ENCODE measurements at places on chromosomes 12 and 14.

DNA sequence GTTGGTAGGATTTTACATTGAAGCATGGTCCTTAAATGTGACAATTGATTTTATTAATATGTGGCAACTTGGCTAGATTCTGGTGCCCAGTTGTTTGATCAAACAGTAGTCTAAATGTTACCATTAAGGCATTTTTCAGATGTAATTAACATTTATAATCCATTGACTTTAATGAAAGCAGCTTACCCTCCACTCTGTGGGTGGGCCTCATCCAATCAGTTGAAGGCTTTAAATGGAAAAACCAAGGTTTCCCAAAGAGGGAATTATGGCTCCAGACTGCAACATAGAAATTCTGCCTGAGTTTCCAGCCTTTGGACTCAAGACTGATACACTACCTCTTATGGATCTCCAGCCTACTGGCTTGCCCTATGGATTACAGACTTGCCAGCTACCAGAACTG, 1153.2 kb downstream of the BCL11B start:
- DNase-seq: no peak

- no peak for DNase-seq
These were observed 54.6 kb downstream of the KCNK13 start for GRCh38 chr14:90116444-90116843.

- DNase-seq: no peak
These were observed 62.2 kb downstream of the PAPOLA start for GRCh38 chr14:96564389-96564788.

- no peak for DNase-seq
These were observed 49.2 kb upstream of the PNMA1 start for GRCh38 chr14:73763396-73763795.

- DNase-seq: no peak
These were observed 865 bp downstream of the RGS6 start for GRCh38 chr14:71933001-71933587.

- DNase-seq: no peak
These were observed 117.2 kb downstream of the NUAK1 start for GRCh38 chr12:106021516-106021915.

- DNase-seq: no peak
These were observed 13.6 kb downstream of the PIWIL1 start for GRCh38 chr12:130351326-130351725.

DNA sequence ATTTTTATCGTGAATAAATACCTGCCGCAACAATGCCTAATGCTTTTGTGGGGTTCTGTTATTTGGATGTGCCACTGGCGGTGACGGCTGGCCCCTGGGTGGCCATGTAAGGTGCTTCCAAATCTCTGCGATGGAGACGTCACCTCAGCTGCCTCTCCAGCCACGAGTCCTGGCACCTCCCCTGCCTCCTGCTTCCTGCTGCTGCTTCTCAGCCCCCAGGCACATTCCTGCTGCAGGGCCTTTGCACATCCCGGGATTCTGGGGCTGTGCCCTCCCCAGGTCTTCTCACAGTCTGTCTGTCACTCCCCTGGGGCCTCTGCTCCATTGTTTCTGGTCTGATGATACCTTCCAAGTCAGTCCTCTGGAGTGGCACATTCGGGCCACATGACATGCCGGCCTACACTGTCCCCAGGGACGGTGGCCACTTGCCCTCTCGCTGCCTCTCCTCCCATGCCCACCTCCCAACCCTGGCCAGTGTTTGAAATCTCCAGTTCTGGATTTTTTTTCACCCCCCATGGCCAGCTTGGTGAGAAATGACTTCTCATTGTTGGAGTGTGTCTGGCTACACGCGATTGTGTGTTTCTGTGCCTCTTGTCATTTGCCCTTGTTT, 151.8 kb downstream of the KIF26A start:
- DNase-seq: no peak

- DNase-seq: no peak
These were observed 123.6 kb downstream of the TSPAN9 start for GRCh38 chr12:3200814-3201233.

GRCh38 chr12:85006206-85006605, 29.9 kb downstream of the TSPAN19 start:
- no peak for DNase-seq

GRCh38 chr12:116053479-116054200, 223.9 kb downstream of the MED13L start:
- DNase-seq: no peak

DNA sequence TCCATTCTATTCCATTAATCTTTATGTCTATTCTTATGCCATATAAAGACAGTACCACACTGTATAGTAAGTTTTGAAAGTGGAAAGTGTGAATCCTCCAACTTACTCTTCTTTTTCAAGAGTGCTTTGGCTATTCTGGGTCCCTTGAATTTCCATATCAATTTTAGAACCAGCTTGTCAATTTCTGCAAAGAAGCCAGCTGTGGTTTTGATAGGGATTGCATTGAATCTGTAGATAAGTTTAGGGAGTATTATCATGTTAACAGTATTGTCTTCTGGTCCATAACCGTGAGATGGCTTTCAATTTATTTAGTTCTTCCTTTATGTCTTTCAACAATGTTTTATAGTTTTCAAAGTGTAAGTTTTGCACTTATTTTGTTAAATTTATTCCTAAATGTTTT, 34.2 kb upstream of the GCH1 start:
- no peak for DNase-seq

DNA sequence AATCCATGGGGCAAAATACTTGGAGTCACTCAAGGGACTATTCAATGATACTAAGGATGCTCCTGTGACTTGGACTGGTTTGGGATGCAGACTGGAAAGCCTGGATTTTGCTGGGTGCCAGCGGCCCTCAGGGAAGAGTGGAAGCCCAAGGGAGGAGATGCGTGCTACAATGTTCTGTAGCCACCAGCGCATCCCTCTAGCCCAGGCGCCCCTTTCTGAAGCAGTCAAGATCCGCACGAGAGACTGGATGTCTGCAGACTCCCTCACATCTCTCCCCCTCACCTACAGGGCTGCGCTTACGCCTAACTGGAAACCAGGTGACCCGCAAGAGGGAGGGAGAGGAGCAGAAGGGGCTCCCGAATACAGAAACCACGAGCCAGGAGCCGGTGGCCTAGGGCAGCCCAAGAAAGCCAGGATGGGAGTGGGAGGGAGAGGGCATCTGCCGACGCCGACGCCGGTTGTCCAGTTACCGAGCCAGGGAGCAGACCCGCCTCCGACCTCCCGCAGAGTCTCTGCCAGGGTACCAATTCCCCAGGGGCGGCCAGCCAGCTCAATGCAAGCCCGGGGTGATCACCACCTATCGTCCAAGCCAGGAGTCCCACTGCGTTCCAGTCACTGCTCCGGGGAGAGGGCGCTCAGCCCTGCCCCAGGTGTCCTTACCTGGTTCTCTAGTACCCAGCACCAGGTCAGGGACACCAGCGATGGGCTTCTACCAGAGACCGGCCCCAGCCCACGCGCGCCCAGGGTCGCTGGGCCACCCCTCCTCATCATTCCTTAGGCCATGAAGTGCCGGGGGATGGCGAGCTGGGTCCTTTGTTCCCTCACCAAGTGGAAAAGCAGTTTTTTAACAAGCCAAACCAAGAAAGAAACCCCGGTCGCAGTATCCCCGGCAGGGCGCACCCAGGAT, 1.2 kb downstream of the NTN4 start:
- no peak for DNase-seq

- no peak for DNase-seq
These were observed 295.2 kb downstream of the CACNA1C start for GRCh38 chr12:2347844-2348481.

DNA sequence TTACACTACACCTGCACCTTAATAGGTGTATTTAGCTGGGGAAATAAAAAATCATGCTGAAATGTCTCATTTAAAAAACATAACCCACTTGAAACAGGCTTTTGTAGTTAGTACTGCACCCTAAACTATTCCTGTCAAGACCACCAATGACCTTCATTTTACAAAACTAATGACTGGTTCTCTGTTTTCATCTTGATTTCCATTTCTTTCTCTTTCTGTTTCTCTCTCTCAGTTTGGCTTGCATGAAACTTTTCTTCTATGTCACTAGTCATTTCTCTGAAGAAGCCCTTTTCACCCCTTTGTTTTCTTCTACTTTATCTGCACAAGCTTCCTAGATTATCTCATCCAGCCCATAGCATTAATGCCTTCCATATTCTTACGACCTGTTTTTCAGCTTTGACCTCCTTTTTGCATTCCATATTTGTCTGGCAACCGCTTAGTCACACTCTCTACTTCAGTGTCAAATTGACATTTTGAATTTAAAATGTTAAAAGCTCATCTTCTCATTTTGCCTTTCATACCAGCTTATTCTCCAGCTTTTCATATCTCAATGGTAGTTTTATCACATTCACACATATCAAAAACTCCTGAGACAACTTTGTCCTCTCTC, 32.7 kb upstream of the KLRF1 start:
- no peak for DNase-seq

GRCh38 chr12:117105902-117106301, 6.7 kb upstream of the TESC start:
- DNase-seq: no peak

DNA sequence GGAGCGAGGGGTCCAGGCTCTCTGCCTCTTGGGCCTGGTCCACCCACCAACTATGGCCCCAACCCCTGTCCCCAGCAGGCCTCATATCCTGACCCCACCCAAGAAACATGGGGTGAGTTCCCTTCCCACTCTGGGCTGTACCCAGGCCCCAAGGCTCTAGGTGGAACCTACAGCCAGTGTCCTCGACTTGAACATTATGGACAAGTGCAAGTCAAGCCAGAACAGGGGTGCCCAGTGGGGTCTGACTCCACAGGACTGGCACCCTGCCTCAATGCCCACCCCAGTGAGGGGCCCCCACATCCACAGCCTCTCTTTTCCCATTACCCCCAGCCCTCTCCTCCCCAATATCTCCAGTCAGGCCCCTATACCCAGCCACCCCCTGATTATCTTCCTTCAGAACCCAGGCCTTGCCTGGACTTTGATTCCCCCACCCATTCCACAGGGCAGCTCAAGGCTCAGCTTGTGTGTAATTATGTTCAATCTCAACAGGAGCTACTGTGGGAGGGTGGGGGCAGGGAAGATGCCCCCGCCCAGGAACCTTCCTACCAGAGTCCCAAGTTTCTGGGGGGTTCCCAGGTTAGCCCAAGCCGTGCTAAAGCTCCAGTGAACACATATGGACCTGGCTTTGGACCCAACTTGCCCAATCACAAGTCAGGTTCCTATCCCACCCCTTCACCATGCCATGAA, 8.6 kb downstream of the ARHGAP9 start:
- no peak for DNase-seq

GRCh38 chr12:105852496-105852895, 286.3 kb downstream of the NUAK1 start:
- no peak for DNase-seq

DNA sequence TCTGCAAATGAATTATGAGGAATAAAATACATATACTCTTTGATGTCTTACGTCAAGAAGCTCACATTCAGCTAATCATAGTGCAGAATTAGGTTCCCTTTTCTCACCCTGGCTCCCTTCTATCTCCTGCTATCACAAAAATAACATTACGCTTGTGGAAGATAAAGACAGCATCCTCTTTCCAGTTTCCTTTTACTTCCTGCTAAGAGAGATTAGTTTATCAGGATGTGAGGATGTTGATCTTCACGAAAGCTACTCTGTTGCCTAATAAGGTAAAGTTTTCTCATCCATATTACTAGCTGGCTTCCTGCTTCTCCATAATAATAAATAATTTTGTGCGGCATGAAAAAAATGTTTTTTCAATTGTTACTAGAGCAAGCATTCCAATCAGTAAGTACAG, 217.7 kb upstream of the DCN start:
- no peak for DNase-seq

DNA sequence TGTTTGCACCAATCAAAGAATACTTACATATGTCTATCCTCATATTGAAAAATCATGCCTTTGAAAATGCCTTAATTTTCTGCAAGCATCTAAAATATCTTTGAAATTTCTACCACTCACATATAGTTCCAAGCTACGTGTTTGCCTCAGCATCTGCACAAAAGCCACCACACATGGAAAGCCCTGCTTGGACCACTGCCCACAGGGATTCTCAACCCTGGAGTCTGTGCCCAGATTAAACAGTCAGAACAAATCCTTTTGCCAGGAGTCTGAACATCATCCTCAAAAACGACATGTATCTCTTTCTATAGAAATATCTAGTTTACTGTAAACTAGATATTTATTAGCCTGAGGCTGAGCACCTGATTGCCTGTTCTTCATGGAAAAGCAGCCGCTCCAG, 32.6 kb downstream of the ARMH4 start:
- DNase-seq: no peak

DNA sequence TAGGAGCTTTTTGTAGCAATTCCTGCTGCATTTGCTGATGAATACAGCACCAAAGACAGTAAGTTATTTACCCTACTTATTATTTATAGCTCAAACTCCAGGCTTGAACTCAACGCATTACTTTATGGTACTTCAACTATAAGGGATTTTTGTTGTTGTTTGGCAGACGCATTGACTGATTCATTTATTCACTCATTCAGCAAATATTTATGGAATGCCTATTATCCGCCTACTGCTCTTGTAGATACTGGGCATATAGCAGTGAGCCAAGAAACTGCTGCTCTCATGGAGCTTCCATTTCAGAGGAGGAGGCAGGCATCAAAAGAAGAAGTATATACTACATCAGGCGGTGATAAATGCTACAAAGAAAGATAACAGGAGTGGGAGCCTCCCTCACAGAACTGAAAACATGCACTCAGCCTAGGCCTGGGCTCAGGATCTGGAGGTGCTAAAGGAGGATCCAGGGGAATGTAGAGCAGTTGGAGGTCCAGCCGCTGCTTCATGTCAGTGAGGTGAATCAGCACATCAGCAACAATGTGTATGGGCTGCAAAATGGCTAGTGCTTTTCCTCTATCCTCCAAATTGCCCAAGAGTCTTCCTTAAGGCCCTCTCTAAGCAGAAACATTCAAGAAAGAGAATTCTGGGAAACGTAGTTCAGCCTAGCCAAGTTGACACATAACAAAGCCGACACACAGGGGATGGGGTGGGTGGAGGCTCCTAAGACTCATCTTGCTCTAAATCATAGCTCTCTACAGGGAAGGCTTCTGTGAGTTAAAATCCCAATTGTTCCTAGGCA, 157.5 kb downstream of the NRXN3 start:
- no peak for DNase-seq

DNA sequence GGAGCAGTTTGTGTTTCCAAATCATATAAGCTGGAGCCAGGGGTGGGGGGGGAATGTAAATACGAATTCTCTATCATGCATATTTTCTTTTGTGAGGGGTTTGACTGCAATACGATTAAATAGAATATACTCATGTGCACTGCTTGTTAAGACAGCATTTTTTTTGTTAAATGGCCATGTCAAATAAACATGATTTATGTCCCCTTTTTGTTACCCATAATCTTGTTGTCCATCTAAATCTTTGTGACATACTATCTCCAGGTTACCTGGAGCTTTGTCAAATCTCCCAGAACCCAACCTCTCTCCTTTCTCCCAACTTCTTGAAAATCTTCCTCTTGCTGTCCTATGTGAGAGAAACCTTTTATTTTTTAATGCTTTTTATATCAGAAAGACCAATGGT, 233.1 kb downstream of the SLC25A21 start:
- no peak for DNase-seq

GRCh38 chr12:62533087-62533754, 66.6 kb downstream of the MON2 start:
- no peak for DNase-seq

DNA sequence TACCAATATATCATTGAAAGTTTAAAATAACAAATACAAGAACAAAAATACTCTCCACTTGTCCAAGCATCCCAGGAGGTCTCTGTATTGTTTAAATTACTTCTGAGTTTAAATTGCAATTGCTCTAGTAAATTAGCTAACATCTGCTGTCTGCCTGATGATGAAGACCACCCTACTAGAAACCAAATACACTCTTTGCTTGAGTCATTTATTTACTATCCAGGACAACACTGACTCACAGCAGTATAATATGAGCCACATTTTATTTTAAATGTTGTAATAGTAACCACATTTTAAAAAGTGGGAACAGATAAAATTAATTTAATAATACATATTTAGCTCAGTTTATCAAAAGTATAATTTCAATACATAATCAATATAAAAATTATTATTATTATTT, 62.9 kb upstream of the EEA1 start:
- no peak for DNase-seq

All from NCI-H1048 (cell line).